Activated T-helper 17 cell treated with anti-CD3 and anti-CD28 coated beads, Interleukin-2, amount 50 U/mL, for 72 hours (primary cell): ENCODE measurements at places on chromosomes 3 and 15.

DNA sequence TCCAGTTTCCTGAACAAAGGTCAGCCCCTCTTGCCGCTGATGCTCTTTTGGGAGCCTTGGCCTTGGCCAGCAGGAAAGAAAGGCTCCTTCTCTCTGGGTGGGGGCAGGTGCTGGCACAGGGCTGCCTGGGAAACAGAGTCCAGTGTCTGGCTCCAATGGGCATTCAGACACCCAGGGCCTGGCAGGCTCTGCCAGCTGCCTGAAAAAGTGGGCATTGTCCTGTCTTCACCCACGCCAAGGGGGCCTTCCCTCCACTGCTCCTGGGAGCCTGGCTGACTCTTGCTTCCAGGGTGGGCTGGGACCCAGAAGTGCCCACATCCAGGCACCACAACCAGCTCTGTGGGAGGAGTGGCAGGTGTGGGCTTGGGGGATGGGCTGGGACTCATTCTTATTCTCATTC lies 62.7 kb downstream of the RHCG start:
- ATAC-seq: no peak

GRCh38 chr3:161349529-161350312 lies 21.6 kb downstream of the SPTSSB start:
- ATAC-seq: peak; percentile 87

DNA sequence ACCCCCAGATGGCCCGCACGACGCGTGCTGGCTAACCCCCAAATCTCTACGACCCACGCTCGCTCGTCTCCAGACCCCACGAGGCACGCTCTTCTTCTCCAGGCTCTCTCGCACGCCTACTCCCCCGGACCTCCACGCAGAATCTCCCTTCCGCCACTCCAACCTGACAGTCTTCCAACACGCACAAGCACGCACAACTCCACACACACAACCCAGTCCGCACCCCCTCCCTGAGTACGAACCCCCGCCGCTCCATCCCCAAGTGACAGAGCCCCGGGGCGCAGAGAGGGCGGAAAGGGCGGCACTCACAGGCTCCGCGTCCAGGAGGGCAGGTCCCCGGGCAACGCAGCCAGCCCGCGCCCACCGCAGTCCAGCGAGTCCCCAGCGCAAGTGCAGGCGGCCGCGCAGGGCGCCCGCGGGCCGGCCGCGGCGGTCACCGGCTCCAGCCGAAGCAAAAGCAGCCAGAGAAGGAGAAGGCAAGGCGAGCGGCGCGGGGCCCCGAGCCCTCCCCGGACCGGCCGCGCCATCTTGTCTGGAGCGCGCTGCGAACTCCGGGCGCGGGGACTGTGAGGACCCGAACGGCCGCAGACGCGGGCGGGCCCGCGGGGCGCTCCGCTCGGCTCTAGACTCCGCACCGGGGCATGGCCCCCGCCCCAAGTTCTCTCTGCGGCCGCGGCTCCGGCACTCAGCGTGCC lies 794 bp downstream of the LRIG1 start:
- ATAC-seq: peak; percentile 7

DNA sequence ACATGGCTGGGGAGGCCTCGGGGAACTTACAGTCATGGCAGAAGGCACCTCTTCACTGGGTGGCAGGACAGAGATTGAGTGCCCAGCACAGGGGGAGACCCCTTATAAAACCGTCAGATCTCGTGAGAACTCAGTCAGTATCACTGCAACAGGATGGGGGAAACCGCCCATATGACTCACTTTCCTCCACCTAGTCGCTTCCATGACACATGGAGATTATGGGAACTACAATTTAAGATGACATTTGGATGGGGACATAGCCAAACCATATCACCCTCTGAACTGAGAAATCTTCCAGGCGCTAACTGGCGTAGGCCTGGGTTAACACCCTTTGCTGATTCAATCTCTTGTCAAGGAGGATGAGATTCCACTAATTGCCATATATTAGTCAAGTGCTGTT lies 392.3 kb downstream of the FEZF2 start:
- ATAC-seq: no peak

GRCh38 chr3:73772076-73772886 lies 147.5 kb upstream of the PDZRN3 start:
- no peak for ATAC-seq

- no peak for ATAC-seq
Measured at GRCh38 chr3:32867954-32868353, 50.2 kb downstream of the TRIM71 start.

- ATAC-seq: no peak
Measured at GRCh38 chr3:114714237-114714636, 420.4 kb downstream of the TIGIT start.

DNA sequence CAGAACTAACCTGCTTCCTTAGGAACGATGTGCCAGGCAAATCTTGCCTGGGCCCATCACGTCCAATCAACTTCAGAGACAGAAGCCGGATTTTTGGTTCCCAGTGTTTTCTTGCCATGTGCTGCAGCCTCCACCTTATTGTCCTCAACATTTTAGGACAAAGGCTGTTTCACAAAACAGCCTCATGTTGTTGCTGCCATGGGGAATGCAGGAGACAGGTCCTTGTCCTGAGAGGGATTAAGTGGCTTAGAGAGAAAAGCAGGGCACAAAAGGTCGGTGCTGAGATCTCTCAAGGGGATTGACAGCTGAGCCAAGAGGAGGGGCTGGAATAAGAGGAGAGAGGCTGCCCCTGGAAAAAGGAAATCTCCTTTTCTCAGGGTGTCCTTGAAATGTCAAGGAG lies 11.3 kb upstream of the NMNAT3 start:
- no peak for ATAC-seq

GRCh38 chr15:29821416-29822099 lies 710 bp downstream of the TJP1 start:
- ATAC-seq: peak; percentile 53

GRCh38 chr15:58447271-58448010 lies 15.7 kb downstream of the LIPC start:
- ATAC-seq: peak; percentile 14

- ATAC-seq: no peak
Measured at GRCh38 chr15:92951800-92952457, 51.8 kb downstream of the CHD2 start.

- peak; percentile 18 for ATAC-seq
Measured at GRCh38 chr3:152243721-152244516, 24.8 kb upstream of the MBNL1 start.

- ATAC-seq: no peak
Measured at GRCh38 chr3:28132941-28133340, 108.5 kb upstream of the CMC1 start.

GRCh38 chr15:45205192-45205591 lies 17.4 kb upstream of the SHF start:
- peak; percentile 62 for ATAC-seq

- ATAC-seq: no peak
Measured at GRCh38 chr3:70247955-70248354, 64.5 kb downstream of the MDFIC2 start.

DNA sequence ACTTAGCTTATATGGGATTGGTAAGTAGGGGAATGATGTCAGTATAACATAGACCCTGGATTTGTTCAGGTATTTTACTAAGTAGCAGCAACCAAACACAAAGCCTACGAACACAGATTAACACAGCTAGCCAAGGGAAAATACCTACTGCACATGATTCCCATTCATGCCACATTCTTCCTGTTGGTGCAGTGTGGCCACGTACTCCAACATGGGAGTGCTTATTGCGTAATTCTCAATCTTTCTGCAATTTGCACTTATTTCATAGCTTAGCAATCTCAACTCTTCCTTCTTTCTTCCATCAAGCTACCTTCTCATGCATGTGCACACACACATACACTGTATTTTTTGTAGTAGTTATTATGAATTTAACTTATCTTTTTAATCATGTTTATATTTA lies 186.8 kb downstream of the IL5RA start:
- ATAC-seq: no peak

GRCh38 chr3:48222616-48223513 lies at the start of gene CAMP:
CAMP (plus strand) TSS chr3:48223495; CDS start chr3:48223512, 17 bp downstream.
- no peak for ATAC-seq

- ATAC-seq: no peak
Measured at GRCh38 chr3:38126121-38126892, 10.6 kb downstream of the ACAA1 start.

GRCh38 chr3:39501968-39502837 lies 34.7 kb downstream of the MOBP start:
- ATAC-seq: no peak
